ENCODE measurements at places on chromosomes 3 and 15. TPM values are rescaled to one million over a fixed set of nuclear protein-coding genes. Genes with fewer than 3 reads are reported as not detected.

IGSF10 gene
- total RNA-seq = 0.05 TPM

DNA sequence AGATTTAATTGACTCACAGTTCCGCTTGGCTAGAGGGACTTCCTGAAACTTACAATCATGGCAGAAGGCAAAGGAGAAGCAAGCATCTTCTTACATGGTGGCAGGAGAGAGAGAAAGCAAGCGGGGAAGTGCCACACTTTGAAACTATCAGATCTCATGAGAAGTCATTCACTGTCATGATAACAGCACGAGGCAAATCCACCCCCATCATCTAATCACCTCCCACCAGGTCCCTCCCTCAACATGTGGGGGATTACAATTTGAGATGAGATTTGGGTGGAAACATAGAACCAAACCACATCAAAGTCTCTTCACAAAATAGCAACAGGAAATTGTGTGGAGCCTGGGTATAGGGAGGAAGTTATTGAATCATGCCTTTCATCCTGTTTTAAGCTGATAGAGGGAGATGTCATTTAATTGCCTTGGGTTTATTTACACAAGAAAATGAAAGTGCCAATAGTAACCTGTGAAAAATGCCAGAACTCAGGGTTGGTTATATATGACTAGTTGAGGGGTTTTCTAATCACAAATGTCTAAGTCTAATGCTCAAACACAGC is 624.8 kb upstream of the LMCD1 start:
- no peak overlapping the region for H3K4me3 ChIP-seq
- no peaks in the 10 kb centered on the region for H3K4me1 ChIP-seq
- no peak overlapping the region for H3K27ac ChIP-seq
- H3K27me3 ChIP-seq = no peaks in the 10 kb centered on the region
- no peaks in the 10 kb centered on the region for H3K36me3 ChIP-seq

DNA sequence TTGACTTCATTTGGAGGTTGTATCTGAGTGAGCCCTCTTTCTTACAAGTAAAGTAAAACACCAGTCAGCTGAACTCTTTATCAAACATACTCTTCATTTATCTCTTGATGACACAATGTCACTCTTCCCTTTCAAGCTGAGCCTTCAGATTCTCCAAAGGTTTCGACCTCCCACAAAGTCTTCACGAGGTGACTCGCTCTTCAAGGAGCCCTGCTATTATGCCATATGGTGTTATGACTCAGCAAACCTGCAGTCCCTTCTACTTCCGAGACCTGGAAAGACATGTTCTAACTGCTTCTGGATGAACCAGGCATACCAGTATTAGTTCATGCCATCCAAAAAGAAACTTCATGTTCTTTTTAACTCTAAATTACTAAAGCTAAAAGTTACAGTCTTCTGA is 23.1 kb downstream of the AADAC start:
- no peak overlapping the region for H3K27ac ChIP-seq
- DNase-seq = no peak
- no peaks in the 10 kb centered on the region for H3K27me3 ChIP-seq
- no peaks in the 10 kb centered on the region for H3K4me1 ChIP-seq
- H3K36me3 ChIP-seq = no peaks in the 10 kb centered on the region
- H3K4me3 ChIP-seq = no peak overlapping the region

- H3K27me3 ChIP-seq = 0 out of 2 replicates have a peak, but pooled peaks cover 1% of the 10 kb centered on the region
- no peak overlapping the region for H3K27ac ChIP-seq
- DNase-seq = no peak
- H3K4me1 ChIP-seq = no peaks in the 10 kb centered on the region
- H3K36me3 ChIP-seq = no peaks in the 10 kb centered on the region
Observed at GRCh38 chr3:73114711-73115110, 53.3 kb downstream of the EBLN2 start.

GRCh38 chr15:96345560-96346399 is 15.3 kb downstream of the NR2F2 start:
- DNase-seq = no peak
- no peaks in the 10 kb centered on the region for H3K36me3 ChIP-seq
- H3K27me3 ChIP-seq = no peaks in the 10 kb centered on the region
- H3K4me1 ChIP-seq = no peaks in the 10 kb centered on the region
- H3K4me3 ChIP-seq = 0 out of 2 replicates have a peak overlapping the region, but pooled peaks have one; percentile 22

DNA sequence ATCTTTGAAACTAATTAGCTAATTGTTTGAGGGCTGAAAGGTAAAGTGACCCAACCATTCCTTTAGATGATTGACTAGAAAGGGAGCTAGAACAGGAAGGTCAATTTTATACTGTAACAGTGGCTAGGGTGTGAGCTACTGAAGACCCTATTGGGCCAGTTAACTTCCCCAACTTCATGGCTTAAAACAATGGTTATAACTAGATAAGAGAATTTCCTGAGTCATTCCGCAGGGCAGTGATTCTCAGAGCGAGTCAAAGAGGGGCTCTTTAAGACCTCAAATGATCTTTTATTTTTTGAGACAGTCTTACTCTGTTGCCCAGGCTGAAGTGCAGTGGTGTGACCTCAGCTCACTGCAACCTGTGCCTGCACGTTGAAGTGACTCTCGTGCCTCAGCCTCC is 33.7 kb upstream of the TTBK2 start:
- DNase-seq = no peak
- H3K27me3 ChIP-seq = no peaks in the 10 kb centered on the region
- no peak overlapping the region for H3K4me3 ChIP-seq
- peaks cover 10% of the 10 kb centered on the region for H3K36me3 ChIP-seq
- no peaks in the 10 kb centered on the region for H3K4me1 ChIP-seq

GRCh38 chr3:29195056-29195455 is 85.8 kb upstream of the RBMS3 start:
- H3K4me1 ChIP-seq = no peaks in the 10 kb centered on the region
- no peak for DNase-seq
- no peaks in the 10 kb centered on the region for H3K27me3 ChIP-seq
- H3K36me3 ChIP-seq = no peaks in the 10 kb centered on the region
- H3K27ac ChIP-seq = no peak overlapping the region
- no peak overlapping the region for H3K4me3 ChIP-seq

DNA sequence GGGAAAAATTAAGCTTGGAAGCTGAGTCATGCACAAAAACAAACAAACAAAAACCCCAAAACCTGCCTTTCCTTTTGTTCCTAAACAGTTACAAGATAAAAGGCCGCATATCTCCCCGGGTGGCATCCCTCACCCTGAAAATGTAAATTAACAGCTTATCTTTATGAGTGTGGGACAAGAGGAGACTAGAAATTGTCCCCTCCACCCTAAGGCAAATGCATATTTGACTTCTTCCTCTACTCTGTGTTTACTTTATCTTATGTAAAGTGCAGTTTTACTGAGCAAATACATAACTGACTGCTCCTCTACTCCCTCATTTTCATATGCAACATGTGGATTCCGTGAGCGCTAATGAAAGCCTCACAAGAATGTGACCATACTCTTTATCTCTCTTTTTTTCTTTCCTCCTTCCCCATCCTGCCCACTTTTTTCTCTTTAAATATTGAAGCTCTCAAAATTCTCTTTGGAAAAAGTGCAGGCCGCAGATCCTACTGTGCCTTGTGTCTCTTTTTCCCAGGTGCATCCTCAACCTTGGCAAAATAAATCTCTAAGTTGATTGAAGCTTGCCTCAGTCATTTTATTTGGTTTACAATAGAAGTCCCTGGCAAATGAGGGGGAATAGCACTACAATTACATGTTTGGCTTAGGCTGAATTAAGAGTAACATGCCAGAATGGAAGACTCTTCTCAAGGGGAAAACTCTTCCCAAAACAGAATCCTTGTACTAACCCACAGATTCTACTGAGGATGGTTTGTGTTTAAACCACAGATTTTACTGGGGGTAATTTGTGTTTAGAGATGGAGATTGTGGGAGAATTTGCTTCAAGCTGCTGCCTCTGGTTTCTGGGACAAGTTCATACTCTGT is 72.7 kb upstream of the WDR72 start:
- H3K4me1 ChIP-seq = no peaks in the 10 kb centered on the region
- DNase-seq = no peak

GRCh38 chr3:4983739-4984510 is 4.7 kb downstream of the BHLHE40 start:
- H3K4me1 ChIP-seq = peaks cover 31% of the 10 kb centered on the region
- peak; percentile 95 for DNase-seq
- H3K27ac ChIP-seq = peak overlapping the region; percentile 87
- H3K4me3 ChIP-seq = peak overlapping the region; percentile 86
